ENCODE measurements at places on chromosomes 4 and X.

DNA sequence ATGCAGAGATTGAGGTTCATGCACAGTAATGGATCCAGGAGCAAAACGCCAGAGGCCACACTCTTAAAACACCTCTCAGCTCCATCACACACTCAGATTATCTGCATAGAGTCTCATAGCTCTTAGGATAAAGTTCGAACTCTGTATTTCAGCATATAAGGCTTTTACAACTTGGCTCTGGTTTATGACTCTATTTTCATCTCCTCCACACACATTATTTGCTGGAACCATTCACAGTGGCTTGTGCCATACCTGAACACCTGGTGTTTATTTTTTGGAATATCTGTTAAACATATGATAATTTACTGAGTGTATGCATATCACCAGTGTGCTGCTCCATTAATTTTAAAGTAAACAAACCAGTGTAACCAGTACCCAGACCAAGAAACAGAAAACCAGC, 27.2 kb downstream of the RASL11B start:
- DNase-seq, result no peak

DNA sequence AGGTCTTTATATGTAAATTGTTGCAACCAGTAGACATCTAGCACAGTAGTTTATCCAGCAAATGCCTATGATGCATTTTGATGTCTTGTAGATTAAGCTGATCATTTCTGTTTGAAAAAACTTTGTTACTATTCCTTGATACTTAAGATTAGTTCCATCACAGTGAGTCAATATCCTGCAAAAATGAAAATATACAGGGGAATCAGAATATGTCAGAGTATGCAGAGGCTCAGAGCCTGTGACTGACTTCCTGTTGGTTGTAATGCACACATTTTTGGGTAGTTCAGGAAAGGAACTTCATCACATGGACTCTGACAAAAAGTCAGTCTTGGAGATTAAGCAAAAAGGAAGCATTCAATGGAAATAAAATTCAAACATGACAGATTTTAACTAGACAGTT, 815.5 kb downstream of the FAT4 start:
- DNase-seq, result no peak

DNA sequence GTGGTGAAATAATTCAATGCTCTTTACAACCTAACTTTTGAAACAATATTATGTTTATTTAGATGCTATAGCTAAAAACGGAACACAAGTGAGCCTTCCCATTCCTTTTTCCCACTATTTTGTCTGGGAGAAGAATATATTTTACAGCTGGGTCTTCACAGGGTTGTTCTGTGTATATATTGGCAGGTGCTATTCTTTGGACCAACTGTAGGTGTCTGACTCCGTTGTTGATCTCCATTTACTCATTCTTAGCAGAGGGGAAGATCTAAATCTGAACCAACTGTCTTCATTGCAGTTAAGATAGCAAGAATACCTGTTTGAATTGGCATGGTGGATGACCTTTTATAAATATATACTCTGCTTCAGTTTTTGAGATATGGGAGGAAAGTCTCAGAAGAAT, 257.4 kb downstream of the CFAP299 start:
- no peak for DNase-seq

DNA sequence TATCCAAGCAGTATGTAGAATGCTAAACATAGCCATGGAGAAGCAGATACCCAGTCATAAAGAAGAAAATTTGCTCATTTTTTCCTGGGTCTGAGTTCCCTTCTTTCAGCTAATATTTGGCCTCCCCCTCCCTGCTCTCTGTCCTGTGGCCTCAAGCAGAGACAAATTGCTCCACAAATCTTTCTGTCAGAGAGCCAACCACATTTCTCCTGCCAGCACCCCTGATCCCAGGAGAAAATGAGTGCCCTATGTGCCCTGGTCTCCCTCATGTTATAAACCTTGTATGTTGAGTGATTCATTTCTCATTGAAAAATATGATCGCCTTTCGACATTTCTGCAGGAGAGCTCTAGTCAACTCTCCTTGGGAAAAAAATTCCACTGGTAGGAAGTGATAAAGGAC, 82.0 kb downstream of the TMEM156 start:
- no peak for DNase-seq

GRCh38 chr4:12471193-12471592, 1012.9 kb downstream of the RAB28 start:
- no peak for DNase-seq

DNA sequence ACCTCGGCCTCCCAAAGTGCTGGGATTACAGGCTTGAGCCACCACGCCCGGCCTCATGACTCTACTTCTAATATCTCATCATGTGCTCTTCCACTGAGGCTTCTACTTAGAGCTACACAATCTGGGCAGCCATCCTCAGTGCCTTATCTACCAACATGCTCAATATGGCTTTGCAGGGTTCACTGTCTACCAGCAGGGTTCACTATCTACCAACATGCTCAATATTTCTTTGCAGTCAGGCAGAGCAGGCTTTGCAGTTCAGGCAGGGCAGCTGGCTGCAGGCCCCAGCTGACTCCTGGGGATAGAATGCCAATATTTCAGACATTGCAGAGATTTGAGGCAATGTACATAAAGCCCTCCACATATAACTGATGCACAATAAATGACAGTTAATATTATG, 47.5 kb downstream of the PKD2 start:
- DNase-seq, result peak; percentile 29

- no peak for DNase-seq
These were observed at the start of gene TLR7 for GRCh38 chrX:12866451-12867377. Gene TLR7, plus strand, starts transcription at chrX:12867072. Its CDS starts 507 bp downstream, at chrX:12867579.

DNA sequence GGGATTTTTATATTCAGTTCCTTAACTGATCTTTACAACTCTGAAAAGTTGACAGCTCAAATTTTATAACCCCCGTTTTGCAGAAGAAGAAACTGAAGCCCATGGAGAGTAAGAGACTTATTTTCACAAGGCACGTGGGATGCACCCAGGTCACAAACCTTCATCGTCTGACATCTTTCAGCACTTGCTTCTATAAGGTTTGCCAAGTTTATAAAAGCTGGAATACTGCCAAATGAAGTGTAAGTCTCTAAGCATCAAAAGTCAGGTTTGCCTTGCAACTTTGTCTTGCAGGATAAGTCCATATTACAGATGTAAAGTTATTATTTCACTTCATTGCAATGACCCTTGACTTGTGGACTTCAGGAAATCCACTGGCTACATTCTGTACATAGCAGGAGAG, 6.3 kb upstream of the KCNIP4 start:
- no peak for DNase-seq

- DNase-seq, result no peak
These were observed 122.1 kb upstream of the MAGEC2 start for GRCh38 chrX:142327182-142327581.

DNA sequence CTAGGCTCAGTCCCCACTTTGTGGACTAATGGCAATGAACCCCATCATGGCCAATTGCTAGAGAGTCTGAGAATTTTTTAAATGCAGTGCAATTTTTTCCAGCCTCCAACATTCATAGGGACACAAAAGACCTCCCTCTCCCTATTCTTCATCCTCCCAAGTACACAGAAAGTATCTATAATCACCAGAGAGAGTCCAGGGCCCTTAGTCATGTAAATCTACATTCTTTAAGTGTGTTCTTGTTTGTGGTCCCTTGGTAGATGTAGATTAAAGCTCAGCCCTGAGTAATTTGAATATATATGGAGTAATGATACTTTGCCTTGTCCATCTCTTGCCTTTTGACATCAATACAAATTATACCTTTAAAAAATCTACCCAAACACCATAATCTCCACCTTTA, 51.3 kb upstream of the ATXN3L start:
- DNase-seq, result peak; percentile 99

DNA sequence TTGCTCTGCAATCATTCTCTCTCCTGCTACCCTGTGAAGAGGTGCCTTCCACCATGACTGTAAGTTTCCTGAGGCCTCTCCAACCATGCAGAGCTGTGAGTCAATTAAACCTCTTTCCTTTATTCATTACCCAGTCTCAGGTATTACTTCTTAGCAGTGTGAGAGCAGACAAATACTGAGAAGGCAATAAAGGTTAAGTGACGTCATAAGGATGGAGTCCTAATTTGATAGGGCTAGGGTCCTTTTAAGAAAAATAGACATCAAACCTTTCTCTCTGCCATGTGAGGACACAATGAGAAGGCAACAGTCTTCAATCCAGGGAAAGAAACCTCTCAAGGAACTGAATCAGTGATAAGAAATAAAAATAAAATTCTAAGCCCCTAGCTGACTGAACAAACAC, 1262.7 kb downstream of the FAM133A start:
- no peak for DNase-seq

GRCh38 chr4:86160426-86160825, 199.4 kb downstream of the MAPK10 start:
- no peak for DNase-seq
